ENCODE measurements at places on chromosomes 11 and 22.

DNA sequence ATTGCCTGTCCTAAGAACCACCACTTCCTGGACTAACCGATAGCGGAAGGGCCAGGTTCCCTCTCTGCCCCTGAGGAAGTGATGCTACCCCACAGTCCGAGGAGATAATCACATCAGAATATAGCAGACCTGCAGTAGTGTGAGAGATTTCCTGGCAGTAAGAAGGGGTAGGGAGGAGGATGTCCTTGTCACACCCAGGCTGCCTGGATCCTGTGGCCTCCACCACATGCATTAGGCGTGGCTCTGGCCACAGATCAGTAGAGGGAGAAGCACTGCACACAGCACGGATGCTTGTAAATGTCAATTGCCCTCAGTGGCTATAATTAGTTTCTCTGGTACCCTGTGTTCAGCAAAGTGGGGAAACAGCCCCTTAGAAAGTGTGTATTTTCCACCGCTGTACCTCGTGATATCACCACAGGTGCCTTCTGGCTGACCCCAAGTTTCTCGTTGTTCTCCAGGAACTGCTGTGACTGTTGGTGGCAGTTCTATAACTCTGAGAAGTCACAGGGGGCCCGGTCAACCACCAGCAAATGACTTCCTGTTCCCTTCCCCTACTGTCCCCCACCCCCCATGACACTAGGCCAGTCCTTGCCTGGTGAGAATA is 61.8 kb downstream of the UBASH3B start:
- DNase-seq, result no peak

- no peak for DNase-seq
These were observed 57.6 kb downstream of the KREMEN1 start for GRCh38 chr22:29130476-29130875.

DNA sequence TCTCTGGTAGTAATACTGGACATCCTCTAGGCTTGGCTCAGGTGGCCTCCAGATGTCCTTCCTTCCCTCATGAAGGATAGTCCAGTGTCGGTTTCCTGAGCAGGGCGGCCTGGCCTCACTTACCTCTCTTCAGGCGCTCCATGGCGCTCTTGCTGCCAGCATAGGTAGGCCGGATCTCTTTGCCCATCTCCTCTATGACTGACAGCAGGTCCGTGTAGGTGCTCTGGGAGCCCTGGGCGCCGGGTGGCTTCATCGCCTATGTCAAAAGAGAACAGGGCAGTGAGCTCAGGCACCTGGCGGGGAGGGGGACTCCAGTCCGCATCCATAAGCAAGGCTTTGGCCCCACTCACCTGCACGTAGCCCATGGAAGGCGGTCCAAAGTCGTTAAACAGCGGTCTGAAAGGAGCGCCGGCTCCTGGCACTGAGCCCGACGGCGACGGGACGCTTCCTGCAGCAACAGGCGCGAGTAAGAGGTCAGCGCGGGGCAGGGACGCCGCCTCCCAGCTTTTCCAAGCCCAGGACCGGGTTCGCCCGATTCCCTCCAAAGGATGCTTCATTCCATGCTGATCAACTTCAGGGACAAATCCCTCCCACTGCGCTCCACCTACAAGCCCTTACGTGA is 609 bp downstream of the CDK2AP2 start:
- peak; percentile 64 for DNase-seq

GRCh38 chr11:3344327-3345174 is 34.4 kb downstream of the ZNF195 start:
- no peak for DNase-seq

DNA sequence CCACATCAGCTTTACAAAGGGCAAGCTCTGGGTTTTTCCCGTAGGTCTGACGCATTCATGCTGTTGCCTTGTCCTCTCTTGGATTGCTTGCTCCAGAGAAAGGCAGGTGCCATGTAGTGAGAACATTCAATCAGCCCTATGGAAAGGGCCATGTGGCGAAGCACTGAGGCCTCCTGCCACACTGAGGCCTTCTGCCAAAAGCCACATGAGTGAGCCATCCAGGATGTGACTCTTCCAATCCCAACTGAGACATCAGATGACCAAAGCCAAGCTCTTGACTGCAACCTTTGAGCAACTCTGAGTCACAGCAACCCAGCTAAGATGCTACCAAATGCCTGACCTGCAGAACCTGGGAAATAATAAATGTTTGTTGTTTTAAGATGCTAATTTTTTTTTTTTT is 9.0 kb upstream of the PANX3 start:
- no peak for DNase-seq

DNA sequence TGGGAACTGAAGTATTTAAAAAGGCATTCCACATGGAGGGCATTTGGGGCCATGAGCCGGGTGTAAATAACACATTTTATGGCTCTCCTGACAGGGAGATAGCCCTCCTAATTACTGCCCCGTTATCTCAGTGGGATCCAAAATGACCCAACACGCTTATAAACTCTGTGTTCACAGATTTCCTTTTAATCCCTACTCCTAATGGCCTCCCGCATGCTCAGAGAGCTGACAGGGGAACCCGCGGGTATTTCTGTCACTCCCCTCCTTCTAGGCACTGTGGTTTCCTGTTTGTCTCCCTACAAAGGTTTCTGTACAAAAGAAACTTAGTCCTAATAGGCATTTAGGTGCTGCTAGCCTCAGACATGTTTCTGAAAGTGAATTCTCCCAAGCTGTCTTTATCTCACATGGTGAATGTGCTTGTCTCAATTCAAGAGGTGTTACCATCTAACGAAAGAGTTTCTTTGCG is 202.8 kb upstream of the SEZ6L start:
- DNase-seq, result no peak

DNA sequence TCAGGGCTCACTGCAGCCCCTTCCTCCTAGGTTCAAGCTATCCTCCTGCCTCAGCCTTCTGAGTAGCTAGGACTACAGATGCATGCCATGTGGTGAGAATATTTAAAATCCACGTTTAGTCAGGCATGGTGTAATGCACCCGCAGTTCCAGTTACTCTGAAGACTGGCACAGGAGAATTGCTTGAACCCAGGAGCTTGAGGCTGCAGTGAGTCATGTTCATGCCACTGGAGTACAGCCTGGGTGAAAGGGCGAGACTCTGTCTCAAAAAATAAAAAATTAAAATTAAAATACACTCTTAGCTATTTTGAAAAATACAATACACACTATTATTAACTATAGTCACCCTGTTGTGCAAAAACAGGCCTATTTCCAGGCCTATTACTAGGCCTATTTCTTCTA is 38.4 kb downstream of the NOX4 start:
- no peak for DNase-seq

GRCh38 chr11:78698612-78699011 is 123.9 kb upstream of the NARS2 start:
- DNase-seq, result no peak

- no peak for DNase-seq
These were observed 6.0 kb downstream of the APOL1 start for GRCh38 chr22:36258701-36259614.

DNA sequence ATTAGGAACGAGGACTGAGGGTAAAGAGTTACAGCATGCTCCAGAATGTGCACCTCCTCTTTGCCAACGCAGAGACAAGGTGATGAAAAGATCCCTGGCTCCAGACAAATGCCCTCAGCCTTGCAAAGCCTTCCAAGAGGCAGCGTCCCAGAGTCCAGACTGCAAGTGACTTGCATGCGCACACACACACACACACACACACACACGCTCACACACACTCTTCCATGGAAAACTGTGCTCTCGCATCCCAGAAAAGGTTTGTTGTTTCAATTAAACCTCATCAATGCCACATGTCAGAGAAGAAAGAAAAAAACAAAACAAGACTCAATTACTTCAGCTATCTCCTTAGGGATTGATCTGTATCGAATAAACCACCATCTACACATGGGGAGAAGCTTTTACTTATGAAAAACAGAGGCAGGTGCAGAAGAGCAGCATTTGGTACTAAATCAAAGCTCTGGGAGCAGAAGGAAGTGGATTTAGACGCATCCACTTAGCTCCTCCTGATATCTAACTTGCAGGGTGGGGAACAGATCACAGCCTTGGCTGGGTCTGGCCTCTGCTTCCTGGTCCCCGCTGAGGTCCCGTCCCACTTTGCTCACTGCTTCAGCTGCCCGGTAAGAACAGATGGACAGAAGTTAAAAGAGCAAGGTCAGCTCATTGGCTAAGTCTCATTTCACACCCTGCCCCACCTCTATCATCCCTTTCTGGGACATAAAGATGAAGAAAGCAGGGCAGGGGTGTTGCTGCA is 249.8 kb upstream of the BLID start:
- peak; percentile 58 for DNase-seq

- no peak for DNase-seq
These were observed 804.2 kb downstream of the NTM start for GRCh38 chr11:132174362-132175255.

GRCh38 chr22:50176850-50177536 is 6.5 kb downstream of the PANX2 start:
- no peak for DNase-seq

DNA sequence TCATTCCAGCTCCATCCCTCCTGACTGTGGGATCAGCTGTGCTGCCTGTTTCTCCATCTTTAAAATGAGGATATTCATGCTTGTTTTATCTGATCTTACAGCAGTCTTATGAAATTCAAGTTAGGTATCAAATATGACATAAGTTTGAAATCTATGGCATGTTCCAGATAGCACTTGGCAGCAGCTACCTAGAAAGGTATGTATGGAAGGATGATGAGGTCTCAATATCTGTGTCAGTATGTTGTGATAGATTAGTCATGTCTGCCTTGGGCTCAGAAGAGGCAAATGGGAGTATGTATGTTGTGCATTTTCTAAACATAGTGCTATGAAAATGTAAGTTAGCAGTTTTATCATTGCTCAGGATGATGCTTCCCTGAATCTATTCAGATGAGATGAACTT is 122.1 kb downstream of the NAV2 start:
- no peak for DNase-seq

GRCh38 chr22:19837915-19838314 is 16.8 kb downstream of the GNB1L start:
- DNase-seq, result no peak

DNA sequence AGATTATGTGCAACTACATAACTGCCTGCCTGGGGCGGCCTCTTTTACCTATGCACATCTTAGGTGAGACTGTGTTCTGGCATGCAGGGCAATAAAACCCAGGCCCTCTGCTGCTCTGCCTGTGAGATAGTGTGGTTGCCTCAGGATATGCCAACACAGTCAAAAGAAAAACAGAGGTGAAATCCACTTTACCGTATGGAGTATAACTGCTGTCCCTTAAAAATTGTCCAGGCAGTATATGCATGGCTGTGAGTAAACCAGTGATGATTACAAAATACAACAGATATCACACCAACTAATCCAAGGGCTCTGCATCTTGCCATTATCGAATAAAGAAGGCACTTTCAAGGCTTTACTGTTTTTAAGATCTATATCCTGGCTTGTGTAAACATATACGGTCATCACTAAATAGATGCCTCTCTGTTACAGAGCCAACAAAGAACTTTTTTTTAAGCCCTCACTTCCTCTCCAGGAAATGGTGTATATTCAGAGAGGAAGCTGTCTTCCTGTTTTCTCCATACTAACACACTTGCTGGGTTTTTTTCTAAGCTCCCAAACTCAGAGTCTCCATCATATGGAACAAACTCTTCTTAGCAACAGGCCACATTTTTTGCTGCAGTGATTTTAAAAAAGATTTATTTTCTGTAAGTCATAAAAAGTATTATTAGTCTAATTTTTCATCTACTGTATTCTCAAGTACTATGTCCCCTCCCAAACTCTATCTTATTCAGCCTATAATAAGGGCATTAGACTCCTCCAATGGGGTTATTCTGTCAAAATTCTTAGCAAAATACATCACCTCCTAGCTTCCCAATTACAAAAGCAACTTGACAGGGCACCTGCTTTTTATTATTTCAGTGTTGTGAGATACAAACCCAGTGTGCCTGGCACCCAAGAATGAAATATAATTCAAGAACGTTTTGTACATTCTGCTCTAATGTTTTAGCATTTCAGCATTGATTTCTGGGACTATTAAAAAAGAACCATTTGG is 135.2 kb downstream of the MAML2 start:
- DNase-seq, result no peak

DNA sequence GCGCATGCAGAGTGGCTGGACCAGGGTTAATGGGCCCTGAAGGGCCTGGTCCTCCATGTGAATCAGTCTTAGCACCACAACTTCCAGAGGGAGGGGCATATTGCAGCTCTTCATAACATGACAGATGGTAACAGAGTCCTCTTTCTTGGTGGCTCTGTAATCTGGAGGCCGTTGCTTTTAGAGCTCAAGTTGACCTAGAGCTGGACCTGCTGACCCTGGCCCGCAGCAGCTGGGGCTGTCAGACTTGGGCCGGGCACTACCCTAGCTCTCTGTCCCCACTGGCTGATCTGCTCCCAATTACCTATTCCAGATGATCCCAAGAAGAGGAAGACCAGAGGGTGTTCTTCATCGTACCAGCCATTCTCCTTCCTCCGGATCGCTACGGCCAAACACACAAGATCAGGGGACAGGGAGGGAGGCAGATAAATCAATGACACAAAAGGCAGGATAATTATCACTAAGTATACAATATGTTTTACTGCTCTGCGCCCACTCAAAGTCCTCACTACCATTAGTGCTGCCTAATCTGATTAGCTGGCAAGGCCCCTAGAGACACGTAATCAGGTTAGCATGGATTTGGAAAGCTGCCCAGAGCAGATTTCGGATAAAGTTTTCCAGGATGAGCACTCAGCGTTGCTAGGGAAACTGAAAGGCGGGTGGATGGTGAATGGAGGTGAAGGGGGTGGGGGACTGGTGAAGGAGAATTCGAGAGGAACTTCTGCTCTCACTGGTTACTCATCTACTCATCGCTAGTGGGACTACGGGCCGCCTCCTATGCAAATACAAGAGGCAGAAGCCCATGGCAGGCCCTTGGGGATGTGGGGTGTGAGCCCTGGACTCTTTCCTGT is 64.5 kb upstream of the PHOX2A start:
- DNase-seq, result no peak

DNA sequence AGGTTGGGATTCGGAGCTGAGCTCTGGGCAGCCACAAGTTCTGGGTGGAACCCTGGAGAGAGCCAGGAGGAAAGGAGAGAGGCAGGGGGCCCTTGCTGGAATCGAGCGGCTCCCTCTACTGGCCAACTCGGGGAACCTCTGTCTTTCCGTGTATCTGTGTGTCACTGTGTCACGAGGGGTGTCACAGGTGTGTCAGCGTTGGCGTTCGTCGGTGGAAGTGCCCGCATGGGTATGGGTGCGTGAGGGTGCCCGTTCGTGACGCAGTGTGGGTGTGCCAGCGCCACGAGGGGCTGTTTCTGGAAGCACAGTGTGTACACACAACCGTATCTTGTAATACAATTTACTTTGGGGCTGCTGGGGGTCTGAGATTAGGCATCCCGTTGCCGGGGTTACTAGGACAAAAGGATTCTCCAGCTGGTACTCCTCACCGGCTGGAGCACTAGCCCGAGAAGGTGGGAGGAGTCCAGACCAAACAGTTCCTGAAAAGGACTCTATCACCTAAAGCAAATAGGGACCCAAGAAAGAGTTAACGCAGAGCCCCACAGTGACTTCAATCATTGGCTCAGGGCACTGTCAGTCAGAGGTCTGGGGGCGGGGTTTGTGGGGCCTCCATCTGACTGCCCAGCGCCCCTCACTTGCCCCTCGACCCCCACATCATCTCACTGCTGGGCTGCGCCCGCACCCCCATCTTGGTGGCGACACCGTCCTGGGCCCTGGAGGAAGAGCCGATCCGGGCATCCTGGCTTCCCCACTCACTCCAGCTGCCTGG is 2.6 kb upstream of the BCL9L start:
- peak; percentile 98 for DNase-seq

Measured in right forelimb (tissue), 1 donor.